Activated naive CD4-positive, alpha-beta T cell treated with anti-CD3 and anti-CD28 coated beads for 36 hours (primary cell): ENCODE measurements at places on chromosomes 2 and 18. TPM values are rescaled to one million over a fixed set of nuclear protein-coding genes. Genes with fewer than 3 reads are reported as not detected.

DNA sequence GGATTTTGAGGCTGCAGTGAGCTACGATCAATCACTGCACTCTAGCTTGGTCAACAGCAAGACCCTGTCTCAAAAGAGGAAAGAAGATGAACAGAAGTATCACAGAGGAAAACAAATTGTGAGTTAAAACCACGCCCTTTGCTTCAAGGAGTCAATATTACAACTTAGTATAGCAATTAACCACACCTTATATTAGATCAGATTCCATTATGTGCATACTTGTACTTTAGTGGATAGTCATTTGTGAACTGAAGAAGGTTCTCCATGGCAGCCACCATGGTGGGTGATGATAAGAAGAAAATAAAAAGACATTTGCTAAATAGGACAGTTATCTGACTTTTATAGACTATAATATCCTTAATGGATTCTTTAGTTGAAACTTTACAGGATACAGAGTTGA lies 72.3 kb upstream of the EFEMP1 start:
- DNase-seq, result no peak

DNA sequence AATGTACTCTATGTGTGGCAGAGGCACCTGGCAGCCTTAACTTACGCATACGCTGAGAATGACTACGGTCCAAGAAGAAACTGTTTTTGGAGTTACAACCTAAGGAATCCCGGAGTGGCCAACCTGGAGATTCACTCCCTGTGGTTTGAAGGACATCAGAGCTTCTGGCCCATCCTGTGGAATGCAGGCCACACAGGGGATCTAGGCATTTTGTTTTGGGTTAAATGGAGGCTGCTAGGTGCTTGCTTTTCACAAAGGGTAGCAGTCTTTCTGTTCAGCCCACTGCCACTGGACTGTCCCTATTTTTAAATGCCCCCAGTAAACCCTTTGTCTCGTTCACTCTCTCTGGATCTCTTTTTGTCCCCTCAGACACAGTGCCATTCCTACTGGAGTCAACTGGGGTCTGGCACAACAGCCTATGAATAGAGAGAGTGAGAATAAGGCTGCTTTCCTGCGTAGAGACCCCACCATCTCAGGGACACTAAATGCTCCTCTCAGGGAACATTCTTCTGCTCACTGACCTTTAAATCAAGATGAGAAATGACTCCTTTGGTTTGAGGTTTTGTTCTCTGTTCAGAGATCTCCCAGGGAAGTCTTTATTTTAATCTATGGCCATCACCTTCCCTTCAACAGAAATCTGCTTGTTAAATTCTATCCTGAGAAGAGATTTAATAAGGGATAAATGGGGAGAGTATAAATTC lies 124.9 kb downstream of the B3GNT2 start:
- DNase-seq, result no peak

COL6A3 gene
- 2.5 TPM for total RNA-seq

GRCh38 chr18:62768558-62768943 lies 53.2 kb downstream of the PHLPP1 start:
- no peak for DNase-seq

DNA sequence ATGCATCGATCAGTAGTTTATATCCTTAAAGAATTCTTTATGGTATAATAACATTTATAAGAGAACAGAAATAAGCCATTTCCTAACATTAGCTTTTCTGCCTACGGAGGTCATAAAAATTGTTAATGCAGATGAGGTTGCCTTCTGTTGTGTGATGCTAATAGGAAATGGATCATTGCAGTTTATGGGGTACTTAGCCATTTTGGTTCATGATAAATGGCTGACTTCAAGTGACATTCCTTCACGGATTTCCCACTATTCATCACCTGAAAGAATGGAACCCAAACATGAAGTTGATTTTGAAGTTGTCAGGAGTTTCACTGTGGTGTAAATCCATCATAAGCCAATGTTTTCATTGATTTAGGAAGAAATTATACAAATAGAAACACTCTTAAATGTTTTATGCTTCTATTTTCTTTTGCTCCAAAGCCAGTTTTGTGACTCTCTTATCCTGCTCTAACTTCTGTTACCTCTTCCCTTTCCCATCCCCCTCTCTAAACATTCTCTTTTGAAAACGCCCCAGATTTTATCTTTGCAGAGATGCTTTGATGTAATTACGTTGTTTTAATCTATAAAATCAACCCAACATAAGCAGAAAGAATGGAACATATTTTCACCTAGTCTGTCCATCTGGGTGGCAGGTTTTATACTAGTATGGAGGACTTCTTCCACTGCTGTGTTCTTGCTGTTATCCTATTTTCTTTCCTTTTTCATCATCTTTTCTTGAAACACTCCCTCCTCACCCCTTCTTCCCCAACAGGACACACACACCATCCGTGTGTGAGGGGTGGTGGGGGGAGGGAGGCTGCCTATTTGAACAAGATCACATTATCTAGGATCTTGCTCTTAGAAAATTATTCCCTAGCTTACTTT lies 58.2 kb downstream of the GREB1L start:
- DNase-seq, result no peak

GRCh38 chr2:136714452-136714951 lies 50.8 kb upstream of the THSD7B start:
- no peak for DNase-seq
